ENCODE measurements at places on chromosomes 2 and 18.

- no peak for DNase-seq
These were observed 825.1 kb downstream of the RNF144A start for GRCh38 chr2:7742301-7742700.

GRCh38 chr2:215794829-215795546 lies 218.4 kb downstream of the MREG start:
- DNase-seq = no peak

- DNase-seq = no peak
These were observed 8.9 kb upstream of the PCBP1 start for GRCh38 chr2:70078384-70078783.

DNA sequence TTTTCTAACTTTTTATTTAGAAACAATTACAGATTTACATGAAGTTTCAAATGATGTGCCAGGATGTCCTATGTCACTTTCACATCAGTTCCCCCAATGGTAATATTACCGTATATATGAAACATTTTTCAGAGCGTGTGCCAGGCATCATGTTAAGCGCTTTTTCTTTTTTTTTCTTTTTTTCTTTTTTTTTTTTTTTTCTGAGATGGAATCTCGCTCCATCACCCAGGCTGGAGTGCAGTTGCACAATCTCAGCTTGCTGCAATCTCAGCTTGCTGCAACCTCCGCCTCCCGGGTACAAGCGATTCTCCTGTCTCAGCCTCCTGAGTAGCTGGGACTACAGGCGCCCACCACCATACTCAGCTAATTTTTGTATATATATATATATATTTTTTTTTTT lies 5.6 kb upstream of the PPP4R1 start:
- no peak for DNase-seq

DNA sequence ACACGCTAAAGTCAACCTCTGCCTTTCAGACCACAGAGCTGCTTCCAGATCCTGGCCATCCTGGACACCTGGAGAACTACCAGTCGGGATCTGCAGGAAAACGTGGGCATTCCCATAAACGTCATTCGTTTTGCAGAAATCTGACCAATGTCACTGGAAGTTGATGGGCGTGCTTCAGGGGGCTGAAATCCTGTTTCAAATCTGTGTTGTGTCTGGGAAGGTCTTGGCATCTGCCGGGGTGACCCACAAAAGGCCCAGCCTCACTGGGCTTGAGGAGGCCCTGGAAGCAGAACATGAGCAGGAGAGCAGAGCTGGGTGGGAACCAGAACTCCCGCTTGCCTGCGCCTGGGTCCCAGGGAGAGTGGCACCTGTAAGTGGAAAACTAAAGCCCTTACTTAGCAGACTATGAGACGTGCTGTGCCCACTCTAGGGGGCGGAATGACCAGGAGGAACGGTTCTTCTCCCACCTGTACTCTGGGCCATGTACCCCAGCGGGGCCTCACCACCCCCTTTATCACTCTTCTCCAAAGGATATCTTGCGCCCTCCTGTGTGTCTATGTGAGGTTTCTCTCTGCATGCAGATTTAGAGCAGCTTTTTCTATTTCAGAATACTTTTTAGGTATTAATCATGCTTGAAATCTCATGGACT lies 200.9 kb downstream of the FAM210A start:
- DNase-seq = no peak

DNA sequence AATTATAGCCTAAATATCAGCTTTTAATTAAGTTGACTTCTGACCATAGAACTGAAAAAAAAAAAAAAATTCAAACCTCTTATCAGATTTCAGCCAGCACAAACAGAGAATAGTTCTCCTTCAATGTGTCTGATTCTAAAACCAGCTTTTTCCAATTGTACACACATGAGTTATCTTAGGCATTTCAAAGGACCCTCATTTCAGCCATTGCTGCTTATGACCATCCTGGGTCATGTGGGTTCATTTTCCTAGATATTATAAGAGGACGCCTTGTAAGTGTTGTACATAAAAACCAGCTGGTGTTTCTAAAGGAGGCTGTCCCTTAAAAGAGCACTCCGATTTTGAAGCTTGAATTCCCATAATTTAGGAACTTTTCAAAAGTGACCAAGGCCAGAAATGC lies 62.3 kb upstream of the DYNC1I2 start:
- DNase-seq = no peak

- DNase-seq = no peak
These were observed 76.5 kb downstream of the SFXN5 start for GRCh38 chr2:72994991-72995380.

DNA sequence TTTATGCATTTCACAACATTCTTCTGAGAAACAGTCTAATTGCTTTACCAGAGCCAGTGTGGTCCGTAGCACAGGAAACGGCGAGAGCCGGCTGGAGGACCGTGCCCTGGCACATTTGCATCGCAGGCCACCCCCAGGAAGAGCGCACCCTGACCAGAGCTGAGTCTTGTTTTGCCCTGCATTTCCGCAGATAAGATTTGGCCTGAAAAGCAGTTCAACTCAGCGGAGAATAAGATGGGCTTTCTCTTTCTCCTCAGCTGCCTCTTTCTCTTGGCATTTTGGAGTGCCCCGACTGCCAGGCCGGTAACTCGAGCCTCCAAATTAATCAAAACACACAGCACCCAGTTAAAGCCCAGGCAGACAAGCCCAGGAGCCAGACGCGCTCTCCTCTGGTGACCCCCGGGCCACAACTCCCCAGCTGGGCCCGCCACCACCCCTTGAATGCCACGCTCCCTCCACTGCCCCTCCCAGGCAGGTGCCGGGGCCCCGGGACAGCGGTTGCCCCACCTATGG lies 464 bp downstream of the COL4A4 start:
- no peak for DNase-seq

Measured in mesothelial cell of epicardium (in vitro differentiated cells).